ENCODE measurements at places on chromosomes 3 and 15.

GRCh38 chr3:78494851-78495250, 1272.9 kb downstream of the ROBO1 start:
- DNase-seq: no peak

GRCh38 chr3:61353382-61353781, 102.1 kb upstream of the FHIT start:
- DNase-seq: no peak

DNA sequence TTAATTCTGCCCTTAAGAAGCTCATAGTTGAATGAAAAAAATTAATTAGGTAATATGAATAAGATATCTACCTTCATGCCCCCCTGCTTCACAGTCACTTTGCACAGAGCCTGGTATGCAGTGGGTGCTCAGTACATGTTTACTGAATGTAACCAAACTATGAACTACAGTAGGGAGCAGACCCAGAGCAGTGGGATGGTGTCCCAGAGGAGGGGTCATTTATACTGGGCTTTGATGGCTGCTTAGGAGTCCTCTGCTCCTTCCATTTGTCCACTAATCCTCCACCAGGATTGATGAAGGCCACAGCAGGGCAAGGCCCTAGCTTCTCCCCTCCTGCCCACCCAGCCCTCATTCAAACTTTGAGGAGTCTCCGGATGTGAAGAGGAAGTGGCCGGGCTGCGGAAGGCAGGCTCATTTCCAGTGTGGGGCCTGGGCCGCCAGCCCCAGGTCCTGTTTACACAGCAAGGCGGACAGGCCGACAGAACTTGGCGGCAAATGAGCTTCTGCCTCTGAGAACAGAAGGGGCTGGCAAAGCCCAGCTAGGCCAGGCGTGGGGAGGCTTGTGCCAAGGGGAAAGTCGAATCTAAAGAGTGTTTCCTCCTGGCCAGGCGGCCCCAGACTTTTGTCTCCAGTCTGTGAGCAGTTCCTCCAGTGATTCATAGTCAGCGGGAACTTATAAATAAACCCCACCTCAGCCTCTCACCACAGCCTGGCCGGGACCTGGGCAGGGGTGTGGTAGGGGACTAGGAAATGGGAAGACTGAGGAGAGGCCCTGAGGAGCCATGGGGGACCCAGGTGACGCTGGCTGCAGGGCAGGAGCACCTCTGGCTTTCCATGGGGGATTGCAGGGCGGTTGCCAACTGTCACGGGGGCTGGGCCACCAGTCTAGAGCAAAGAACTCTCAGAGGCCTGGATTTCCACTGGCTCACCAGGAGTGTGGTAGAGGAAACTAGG, 51.6 kb upstream of the LCTL start:
- peak; percentile 38 for DNase-seq

DNA sequence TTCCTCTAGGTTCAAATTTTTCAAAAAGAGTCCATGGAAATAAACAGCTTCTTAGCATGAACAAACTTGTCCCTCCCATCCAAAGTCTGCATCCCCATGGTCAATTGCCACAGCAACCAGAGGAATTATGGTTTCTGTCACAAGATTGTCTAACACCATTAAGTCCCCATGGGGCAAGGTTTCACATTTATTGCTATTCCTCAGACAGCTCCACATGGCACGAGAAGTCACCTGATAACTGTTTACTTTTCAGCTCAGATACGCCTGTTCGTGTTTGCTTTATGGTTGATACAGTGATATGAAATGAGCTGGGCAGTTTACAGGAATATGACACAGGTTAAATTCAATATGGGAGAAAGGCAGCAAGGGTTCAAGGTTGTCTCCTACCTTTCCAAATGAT, 37.9 kb upstream of the MUC13 start:
- no peak for DNase-seq

GRCh38 chr3:49411535-49411967, 225 bp downstream of the RHOA start:
- no peak for DNase-seq

DNA sequence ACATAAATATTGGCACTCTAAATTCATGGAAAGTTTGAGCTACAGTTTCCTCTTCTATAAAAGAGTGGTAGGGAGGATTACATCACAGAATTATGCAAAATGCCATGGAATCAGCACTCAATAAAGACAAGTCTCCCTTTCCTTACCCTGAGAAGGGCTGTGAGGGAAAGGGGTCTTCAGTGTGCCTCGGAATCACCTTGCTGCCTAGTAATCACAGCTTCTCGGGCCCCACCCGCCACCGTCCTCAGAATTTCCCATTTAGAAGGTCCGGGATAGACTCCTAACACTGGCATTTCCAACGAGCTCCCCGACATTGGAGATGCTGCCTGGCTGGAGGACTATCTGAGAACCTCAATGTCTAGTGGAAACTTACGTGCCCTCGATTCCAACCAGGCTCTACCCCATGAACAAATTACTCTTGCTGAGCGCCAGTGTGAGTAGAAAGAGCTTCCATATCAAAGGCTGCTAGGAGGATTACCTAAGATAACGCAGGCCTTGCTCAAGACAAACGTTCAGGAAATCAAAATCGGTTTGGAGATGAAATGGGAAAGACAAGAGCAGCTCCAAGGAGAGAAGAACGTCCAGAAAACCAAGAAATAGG, 92.1 kb upstream of the CHD2 start:
- DNase-seq: no peak

- DNase-seq: no peak
Observed at GRCh38 chr3:151479452-151479851, 18.6 kb upstream of the IGSF10 start.

DNA sequence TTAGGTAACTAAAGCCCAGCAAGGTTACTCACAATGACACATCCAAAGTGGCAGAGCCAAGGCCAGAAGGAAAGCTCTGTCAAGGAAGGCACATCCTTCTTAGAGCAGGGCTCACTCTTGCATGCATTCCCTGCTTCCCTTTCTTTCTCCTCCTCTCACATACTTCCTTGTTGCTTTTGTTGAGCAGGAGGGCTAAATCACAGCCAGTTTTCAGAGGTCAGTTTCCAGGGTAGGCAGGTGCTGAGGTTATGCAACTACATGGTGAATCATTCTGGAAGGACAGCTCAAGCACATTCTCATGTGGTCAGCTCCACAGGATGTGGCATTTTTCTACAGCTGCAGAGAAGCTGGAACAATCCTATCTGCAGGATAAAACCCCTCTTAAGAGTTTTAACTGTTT, 275.6 kb downstream of the ZNF621 start:
- DNase-seq: peak; percentile 3

DNA sequence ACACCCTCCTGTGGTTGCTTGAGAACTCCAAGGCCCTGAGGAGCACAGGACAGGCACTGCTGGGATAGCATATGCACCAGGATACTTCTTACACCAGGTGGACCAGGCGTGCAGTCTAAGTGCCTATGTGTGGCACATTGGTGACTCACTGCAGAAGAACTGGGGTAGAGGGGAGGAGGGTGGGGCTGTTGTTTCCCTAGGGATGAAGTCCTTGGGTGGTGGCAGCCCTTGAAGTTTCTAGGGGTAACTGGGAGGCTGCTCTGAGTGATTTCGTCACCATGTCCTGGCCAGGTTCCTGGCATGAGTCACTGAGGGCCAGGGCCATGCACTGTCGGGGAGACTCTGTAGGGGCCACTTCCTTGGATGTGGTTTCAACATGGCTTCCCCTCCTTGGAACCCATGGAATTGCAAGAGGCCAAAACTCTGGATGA, 15.9 kb downstream of the MYZAP start:
- DNase-seq: no peak

DNA sequence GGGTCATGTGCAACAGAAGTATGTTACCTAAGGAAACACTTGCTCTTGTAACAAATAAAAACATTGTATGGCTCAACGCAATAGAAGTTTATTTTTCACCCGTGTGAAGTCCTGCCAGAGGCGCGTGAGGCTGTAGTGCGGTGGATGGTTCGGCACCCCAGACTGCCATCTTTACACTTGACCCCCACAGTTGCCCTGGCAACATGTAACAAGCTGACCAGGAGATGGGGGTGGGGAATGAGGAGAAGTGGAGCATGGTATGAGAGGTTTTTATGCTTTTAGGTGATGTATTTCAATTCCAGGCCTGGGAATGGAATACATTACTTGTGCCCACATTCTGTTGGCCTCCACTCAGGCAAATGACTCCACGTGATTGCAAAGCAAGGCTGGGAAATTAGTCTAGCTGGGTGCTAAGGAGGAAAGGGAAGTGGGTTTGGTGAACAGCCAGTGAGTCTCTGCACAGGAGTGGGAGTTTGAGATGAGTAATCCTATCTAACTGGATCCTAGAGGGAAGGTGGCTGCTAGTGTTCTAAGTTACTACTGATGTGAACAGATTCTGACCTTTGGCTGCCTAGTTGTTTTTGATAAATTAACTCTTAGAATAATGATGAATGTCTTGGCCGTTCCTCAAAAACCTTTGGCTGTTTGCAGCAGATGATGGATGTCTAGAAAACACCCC, 33.8 kb upstream of the GREM1 start:
- DNase-seq: peak; percentile 61

- no peak for DNase-seq
Observed at GRCh38 chr3:190032923-190033322, 87.8 kb downstream of the P3H2 start.

Data from AG04450 (cell line).